GDM1 (cell line): ENCODE measurements at places on chromosomes 5 and 9.

GRCh38 chr5:103894882-103895281 lies 332.3 kb upstream of the NUDT12 start:
- no peak for DNase-seq

DNA sequence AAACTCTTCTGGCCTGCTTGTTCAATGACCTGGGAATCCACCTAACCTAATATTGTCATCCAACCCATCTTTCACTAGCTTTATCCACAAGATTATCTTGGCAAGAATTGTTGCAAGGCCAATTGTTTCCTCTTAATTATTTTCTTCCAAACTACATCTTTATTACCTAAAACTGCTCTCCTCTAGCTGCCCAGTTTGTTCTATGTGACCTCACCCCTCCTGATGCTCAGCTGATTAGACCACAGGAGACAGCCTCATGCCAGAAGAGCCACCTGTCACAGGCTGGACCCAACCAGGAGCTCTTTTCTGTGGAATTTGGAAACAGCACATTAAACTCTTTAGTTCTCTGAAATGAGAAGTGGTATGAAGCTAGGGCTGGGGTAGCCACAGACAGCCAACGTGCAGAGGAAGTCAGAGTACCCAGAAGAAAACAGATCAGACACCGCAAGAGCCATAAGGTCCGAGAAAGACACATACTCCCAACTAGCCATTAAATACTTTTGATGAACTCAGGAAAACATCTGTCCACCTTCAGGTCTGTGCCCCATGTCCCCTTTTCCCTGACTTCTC lies 12.0 kb downstream of the SAXO1 start:
- no peak for DNase-seq

DNA sequence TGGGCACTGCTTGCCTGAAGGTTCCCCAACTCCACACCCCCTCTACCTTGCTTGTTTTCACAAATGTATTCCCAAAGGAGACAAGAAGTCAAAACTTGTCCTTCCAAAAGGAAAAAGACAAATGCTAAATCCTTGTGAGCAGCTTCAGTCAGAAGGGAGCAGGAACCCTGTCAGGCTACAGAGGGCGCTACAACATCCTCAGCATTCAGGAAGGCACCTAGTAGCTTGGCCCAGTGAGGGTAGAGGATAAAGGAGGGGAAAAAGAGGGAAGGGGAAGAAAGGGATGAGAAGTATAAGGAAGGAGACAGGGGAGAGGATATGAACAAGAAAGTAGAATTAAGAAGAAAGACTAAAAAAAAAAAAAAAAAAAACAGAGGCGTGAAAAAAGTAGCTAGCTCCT lies 97.5 kb downstream of the MLLT3 start:
- DNase-seq, result no peak

DNA sequence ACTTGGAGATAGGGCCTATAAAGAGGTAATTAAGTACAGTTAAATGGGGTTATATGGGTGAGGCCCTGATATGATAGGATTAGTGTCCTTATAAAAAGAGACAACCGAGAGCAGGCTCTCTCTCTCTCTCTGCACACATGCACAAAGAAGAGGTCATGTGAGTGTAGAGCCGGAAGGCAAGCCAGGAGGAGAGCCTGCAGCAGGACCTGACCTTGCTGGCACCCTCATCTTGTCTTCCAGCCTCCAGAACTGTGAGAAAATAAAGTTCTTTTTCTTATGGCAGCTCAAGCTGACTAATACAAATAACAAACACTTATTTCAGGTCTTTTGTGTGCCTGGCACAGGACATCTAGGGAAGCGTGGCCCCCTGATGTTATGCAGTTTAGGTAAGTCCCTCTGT lies 62.1 kb downstream of the ARHGAP26 start:
- no peak for DNase-seq

GRCh38 chr9:37141015-37141414 lies 20.6 kb downstream of the ZCCHC7 start:
- no peak for DNase-seq

DNA sequence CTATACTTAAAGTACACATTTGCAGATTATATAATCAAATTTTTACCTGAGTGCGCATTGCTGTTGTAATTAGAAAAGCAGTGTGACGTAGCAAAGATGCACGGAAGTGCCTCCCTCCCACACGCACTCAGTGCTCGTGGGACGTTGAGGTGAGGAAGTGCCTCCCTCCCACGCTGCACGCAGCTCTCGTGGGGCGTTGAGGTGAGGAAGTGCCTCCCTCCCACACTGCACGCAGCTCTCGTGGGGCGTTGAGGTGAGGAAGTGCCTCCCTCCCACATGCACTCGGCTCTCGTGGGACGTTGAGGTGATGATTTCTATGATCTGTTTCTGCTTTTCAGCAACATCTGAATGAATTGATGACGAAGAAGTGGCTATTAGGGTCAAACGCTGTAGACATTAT lies 21.0 kb downstream of the EXOC3 start:
- peak; percentile 38 for DNase-seq

GRCh38 chr9:36041506-36041905 lies 4.8 kb downstream of the RECK start:
- DNase-seq, result peak; percentile 65

DNA sequence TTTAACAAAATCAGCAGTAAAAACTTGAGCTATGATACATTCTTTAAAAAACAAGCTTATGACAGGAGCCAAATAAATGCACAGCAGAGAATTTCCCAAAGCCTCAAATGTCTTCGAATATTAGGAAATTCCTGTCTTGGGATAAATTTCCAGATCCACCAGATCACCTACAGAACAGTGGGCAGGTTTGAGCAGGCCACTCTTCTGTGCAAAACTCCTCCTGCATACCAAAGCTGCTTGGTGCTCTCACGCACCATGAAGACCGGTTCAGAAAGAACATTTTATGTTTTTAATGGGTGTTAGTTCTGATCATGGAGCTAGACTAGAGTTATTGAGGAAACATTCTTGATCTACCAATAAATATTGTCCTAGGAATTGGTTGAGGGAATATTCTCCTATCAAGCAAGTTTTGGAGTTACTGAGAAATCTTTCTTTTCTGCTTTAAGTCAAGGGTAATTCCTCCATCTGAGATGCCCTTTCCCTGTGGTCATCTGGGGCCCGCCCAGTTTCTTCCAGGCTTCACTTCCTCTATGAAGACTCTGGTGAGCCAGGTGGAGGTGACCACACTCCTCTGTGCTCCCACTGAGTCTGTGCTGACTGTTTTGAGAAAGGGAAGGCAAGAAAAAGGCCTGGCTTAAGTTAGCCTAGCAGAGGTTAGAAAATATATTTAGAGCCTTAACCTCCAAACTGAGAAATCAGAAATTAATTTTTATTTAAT lies 17.9 kb downstream of the TNFSF15 start:
- DNase-seq, result no peak

- DNase-seq, result no peak
These were observed 42.5 kb upstream of the GADD45G start for GRCh38 chr9:89562186-89562814.

- no peak for DNase-seq
These were observed 157.8 kb upstream of the RASEF start for GRCh38 chr9:83220730-83221129.

GRCh38 chr5:66339896-66340295 lies 195.8 kb downstream of the SREK1 start:
- DNase-seq, result no peak

DNA sequence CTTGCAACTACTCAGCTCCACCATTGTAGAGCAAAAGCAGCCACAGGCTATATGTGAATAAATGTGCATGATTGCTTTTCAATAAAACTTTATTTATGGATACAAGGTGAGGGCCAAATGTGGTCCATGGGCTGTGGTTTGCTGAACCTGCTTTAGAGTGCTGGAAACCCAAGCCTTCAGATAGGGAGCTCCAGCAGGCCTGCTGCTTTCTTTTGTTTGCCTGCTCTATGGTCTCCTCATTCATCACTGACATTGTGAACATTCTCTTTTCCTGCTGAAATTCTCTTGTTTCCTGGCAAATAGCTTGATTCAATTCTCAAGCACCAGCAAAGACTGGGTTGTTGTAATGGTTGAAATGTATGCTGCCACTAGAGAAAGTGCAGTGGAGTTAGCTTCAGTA lies 26.0 kb downstream of the EGFLAM start:
- DNase-seq, result no peak

- no peak for DNase-seq
These were observed 48.2 kb upstream of the ZNF169 start for GRCh38 chr9:94210616-94211603.

- no peak for DNase-seq
These were observed 411.2 kb upstream of the CTNND2 start for GRCh38 chr5:12315461-12315860.

DNA sequence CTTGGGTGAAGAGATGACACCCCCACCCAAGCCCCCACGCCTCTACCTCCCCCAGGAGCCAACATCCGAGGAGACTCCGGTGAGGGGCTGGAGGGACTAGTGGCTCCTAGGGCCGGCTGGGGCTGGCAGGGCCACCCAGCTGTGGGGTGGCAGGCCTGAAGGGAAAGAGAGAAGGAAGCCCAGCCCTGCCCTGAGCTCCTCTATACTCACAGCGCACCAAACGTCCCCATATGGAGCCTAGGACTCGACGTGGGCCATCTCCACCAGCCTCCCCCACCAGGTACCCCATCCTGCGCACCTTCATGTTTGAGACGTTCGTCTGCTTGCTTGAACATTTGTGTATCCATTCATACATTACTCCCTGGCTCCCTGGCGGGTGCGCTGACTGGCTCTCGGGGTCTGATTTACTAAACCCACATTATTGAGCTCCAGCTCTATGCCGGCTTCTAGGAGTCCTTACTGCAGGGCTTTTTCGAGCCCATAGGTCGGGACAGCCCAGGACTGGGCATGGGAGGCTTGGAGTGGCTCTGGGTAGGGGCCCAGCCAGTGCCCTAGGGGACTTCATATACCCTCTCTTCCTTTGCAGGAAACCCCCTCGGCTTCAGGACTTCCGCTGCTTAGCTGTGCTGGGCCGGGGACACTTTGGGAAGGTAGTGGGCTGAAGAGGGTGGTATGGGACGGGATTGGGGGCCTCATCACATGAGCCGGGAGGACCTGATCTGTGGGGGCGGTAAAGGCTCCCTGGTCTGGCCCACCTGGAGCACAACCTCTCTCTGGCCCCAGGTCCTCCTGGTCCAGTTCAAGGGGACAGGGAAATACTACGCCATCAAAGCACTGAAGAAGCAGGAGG lies 9.1 kb downstream of the ZDHHC12 start:
- no peak for DNase-seq

DNA sequence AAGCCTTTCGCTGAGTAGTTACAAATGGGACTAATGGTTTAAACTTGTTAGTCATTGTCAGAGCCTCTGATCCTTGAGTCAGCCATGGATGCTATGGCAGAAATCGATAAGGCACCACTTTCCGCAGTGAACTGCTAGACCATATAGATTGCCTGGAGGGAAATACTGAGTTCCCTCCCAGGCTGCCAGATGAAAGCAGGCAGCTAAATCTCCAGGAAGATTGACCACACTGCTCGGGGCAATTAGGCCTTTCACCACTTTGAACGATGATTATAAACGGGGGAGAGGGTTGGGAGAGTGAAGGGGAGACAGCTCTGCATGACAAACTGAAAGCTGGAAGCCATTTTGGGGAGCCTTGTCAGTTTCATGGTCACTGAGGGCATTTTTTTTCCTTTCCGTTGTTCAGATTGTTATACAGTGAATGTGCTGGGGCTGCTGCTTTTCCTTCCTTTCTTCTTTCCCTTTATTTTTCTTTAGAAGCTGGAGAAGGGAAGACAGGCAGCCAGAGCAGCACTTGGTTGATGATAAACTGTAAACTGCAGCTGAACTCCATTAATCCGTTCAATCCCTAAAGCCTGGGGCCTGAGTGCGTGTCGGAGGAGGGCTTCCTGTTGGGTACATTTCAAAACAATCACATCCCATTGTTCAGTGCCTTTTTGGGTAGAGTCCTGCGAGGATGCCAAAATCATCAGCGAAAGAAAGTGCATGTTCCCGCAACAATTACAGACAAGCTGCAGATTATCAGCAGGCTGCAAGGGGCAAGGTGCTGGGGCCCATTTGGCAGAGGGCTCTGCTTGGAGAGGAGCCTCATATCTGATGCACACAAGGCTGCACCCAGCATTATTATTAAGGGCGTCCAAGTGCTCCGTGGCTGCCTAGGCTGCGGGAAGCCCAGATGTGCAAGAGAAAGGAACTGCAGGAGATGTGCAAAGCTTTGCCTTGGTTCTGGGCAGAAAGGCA lies 308.4 kb downstream of the PSAT1 start:
- DNase-seq, result no peak

DNA sequence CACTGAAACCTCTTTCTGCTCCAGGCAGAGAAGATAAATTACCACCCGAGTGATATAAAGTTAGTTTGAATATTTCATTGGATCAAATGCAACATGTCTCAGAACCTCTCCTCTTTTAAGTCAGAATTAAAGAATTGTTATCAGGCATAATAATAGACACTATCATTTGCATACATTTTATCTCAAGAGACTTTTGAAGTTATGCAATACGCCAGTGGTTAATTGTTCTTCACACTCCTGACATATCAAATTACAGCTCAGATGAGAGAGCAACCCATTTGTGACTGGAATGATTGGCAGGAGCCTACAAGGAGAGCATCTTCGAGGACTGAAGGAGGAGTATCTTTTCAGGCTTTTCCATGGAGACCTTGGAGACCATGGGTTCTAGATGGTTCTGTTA lies 452.2 kb downstream of the KDM4C start:
- no peak for DNase-seq

DNA sequence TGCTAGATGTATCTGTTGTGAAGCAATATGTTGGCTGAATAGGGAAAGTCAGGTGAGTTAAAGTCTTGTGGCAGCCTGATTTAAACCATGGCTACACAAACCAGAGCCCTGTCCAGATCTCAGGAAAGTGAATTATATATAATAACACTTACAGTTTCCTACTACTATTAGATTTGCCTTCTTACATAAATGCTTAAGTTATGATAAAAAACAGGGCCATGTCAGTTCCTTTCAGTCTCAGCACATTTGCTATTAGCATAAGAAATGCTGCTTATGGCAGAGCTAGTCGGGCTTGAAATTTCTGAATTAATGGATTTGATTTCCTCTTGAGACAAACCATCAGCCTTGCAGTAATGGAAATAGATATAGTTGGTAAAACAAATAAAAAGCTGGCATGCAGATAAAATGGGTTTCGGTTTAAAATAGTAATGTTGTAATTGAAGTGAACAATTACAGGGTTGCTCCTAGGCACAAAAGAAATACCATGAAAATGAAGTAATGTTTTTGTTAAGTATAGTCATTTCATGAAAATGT lies 664.2 kb upstream of the ZNF608 start:
- DNase-seq, result no peak

DNA sequence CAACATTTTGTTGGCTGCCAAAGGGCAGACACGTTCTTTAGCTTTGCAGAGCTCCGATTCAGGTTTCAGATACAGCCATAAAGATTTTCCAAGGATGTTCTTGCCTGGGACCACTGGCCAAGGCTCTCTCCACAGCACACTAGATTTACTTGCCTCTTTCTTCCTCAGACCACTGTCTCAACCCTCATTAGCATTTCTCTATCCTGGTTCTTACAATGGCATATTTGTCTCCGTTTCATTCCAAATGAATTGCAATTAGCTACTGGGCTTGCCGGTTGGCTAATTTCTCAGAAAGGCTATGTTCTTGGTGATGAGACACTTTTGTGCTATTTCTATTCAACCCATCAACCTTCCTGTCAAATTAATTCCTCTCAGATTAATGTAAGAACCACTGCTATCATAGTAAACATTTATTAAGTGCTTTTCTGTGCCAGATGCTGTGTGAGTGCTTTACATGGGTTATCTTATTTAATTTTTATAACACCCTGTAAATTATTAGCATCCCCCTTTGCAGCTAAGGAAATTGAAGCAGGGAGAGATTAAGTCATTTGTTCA lies 118.4 kb upstream of the NR3C1 start:
- no peak for DNase-seq

GRCh38 chr9:82363198-82363597 lies 374.6 kb downstream of the SPATA31D1 start:
- no peak for DNase-seq
